ENCODE measurements at places on chromosomes 3 and 15.

GRCh38 chr15:40721701-40722100, 26.7 kb downstream of the RAD51 start:
- no peak for DNase-seq

DNA sequence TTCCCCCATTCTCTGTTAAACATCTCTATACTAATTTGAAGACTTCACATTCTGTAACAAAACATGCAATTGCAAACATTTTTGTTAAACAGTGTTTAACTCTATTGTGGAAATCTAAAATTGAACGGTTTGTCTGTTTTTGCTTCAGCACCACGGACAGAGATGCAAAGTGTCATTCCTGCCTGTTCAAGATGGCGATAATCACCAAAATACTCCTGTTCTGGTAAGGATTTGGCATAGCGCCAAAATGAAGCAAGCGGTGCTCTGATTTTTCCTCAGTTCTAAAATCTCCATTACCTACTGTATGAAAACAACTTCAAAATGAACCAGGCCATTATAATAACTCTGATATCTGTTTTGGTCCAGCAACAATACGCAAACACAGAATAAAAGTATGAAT, 129.7 kb upstream of the TUSC7 start:
- peak; percentile 25 for DNase-seq

DNA sequence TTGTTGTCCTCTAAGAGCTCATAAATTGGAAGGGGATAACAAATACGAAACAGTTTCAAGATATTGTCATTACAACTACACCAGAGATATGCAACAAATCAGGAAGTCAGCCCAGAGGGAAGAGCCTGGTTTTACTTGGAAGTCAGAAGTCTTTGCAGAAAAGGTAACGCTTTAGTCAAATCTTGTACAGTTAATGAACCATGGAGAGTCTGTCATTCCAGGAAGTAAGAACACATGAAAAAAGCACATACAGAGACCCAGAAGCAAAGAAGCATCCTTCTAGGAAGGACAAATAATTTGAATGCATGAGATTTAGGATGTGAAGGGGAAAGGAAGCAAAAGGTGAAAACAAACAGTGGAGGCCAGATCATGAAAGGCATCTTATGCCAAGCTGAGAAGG, 19.6 kb downstream of the DYNC1LI1 start:
- no peak for DNase-seq

DNA sequence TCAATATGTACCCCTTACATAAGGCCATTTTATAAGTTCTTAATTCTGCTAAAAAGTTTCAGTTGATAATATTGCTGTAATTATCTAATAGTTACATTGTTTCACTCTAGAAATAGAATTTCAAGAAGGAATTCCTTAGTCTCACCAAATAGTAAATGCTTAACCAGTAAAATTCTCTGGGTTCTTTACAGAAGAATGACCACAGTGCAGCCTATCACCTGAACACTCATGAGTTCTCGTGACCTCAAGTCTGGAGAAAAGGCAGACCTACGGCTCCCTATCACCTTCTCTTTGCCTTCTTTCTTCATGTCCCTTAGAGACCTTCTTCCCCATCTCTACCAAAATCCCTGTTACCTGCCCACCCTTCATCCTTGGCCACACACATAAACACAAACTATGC, 30.9 kb downstream of the CCDC191 start:
- no peak for DNase-seq

DNA sequence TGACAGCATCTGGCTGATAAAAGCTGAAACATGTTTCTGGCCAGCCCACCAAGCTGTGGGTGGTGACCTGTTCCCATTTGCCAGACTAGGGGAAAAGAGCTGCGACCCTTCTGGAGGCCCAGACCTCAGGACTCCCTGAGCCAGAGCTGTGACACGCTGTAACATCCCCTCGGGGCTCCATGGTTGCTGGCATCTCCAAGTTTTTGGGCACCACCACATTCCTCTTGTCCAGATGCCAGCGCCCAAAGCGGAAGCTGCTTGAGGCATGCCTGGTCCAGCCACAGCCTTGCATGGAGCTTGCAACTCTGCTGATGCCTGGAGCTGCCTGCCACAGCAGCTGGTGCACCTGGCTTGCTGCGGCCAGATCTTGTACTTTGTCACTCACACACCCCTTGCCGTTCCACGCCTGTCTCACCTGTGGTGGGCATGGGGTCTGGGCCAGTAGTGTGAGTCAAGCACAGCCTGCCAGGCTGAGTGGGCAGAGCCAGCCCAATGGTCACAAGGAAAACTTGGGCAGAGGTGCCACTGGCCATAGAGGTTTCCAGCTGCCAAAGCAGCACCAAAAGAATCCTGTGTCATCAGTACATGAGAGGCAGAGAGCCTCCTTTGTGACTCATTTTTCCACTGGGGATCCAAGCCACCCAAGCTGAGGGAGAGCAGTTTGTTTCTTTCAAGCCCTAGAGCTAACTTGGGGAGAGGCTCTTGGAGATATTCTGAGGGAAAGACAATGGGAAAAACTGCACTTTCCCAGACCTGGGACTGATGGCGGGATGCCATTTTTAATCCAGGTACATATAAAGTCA, 45.7 kb upstream of the PTX3 start:
- no peak for DNase-seq

DNA sequence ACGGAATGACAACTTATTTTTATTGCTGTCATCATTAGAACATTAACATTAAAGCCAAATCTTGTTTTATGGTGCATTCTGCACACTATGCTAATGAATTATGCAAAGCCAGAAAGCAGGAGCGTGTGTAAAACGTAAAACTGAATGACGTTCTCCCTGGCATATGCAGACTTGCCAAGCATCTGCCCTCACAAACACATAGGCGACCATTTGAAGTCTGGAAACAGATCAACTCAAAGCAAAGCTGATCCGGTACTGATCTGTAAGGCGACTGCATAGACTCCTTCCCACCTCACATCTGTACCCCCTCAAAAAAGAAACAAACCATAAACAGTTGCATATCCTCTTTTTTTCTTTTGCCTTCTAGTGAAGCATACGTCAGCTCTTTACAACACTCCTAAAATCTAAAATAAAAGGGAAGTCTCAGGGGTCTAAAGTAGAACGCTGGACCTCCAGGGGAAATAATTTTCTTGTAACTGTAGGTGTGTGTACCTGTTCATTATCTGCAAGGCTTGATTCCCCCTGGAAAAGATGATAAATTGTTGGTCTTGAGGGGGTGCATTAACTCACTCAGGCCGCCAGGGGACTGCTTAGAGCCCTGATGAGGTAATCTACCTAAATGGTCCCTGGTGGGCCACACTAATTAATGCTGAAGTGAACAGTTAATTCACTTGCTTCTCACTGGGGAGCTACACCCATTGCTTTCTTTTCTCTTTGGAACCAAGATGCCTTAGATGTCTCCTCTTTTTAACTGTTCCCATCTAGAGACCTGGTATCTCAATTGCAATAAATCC, 231.4 kb downstream of the CDIN1 start:
- DNase-seq: no peak

GRCh38 chr3:64650715-64651114, 37.1 kb downstream of the ADAMTS9 start:
- DNase-seq: peak; percentile 43

- no peak for DNase-seq
Observed at GRCh38 chr3:46412786-46413298, 5.8 kb downstream of the CCRL2 start.

GRCh38 chr3:127014536-127015281, 31.8 kb downstream of the PLXNA1 start:
- no peak for DNase-seq

GRCh38 chr15:64915518-64916227, 4.0 kb downstream of the ANKDD1A start:
- no peak for DNase-seq

GRCh38 chr15:45224621-45225217, 27.3 kb upstream of the SLC28A2 start:
- DNase-seq: no peak

DNA sequence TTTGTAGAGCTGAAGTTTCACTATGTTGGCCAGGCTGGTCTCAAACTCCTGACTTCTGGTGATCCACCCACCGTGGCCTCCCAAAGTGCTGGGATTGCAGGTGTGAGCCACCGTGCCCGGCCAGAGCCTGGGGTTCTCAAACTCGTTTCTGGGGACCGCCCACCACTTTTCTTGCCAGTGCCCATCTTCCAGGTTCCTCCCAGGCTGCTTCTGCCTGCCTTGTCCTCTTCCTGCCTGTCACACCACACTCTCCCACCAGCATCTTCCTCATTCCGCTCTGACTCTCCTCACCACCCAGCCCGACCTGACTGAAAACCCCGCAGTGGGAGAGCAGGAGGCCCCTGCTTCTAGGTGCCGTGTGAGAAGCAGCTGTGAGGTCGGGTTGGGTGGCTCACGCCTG, 3.1 kb upstream of the DYNLT2B start:
- DNase-seq: no peak

DNA sequence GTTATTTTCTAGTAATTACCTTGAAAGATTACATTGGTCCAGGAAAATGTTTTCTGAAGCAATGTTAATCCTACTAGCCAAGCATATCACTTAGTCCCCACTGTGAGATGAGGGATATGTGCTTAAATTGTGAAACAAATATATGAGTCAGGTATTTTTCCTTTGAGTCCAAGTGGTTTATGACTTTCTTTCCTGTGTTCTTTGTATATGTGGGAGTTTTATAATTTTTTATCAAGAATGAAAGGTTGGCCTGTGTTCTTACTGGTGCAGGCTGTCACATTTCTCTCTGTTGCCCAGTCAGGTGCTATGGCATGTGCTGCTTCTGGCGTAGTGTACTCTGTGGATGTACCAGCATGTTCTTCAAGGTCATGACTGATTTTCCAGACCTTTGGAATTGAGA, 147.4 kb downstream of the CMSS1 start:
- peak; percentile 42 for DNase-seq

GRCh38 chr3:193772422-193772763, 179.4 kb downstream of the OPA1 start:
- DNase-seq: no peak

GRCh38 chr15:66068801-66069200, 184.7 kb downstream of the MEGF11 start:
- no peak for DNase-seq

DNA sequence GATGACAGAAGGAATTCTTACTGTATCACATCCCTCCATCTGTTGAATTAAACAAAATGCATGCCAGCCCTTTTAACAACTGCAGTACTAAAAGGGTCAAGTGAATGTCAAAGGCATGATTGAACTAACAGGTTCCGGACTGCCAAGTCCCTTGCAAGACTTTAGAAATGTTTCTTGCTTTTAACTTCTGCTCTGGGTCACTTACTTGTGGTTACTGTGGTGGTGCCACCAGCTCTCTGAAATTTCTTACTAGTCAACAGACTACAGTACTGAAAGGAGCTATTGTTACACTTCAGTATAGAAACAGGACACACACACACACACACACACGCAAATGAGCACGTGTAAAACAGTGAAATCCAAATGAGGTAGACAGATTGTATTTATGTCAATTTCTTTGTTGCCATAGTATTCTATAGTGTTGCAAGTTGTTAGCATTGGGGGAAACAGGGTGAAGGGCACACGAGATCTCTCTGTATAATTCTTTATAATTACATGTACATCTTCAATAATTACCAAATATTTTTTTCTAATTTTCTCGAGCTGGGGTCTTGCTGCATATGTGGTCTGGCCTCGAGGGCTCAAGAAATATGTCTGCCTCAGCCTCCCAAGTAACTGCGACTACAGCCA, 79.9 kb upstream of the SLC25A26 start:
- DNase-seq: peak; percentile 30

GRCh38 chr3:64355401-64355807, 130.1 kb upstream of the PRICKLE2 start:
- DNase-seq: peak; percentile 53

DNA sequence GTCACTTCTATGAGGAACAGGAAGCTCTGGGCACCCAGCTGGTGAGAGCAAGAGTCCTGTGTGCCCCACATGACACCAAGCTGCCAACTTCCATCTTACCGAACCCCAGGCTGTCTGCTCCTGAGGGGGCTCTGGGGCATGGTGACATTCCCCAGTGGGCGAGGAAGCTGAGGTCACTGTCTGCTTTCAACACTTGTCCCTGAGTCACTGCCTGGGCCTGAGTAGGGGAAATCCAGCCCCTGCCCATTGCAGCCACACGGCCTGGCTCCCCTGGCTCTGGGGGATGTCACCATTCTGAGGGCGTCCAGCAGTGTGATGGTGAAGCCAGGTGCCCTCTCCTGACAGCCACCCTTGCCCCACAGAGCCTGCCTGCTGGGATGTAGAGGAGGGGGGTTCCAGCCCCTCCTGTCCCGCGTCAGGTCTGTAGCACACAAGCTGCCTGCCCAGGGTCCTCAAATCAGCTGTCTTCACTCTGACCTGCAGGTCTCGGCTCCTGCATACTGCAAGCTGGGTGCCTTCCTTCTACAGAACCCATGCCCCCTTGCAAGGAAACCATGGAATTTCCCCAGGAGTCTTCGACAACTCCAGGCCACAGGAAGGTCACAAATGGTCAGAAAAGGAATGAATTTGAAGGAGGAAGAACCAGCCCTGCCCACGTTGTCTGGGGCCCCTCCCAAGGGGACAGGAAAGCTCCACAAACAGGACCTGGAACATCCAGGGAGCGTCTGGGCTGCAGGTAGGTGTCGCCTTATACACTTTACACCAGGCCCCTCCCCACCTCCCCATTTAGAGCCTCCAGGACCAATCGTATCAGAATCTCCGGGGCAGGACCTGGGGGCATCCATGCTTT, 69.9 kb upstream of the GATM start:
- DNase-seq: no peak

GRCh38 chr3:39011191-39011736, 40.5 kb downstream of the SCN11A start:
- DNase-seq: no peak
